ENCODE measurements at places on chromosomes 6 and 20. TPM values are rescaled to one million over a fixed set of nuclear protein-coding genes. Genes with fewer than 3 reads are reported as not detected.

LAMA2 gene
- 103 TPM for total RNA-seq

CD83 gene
- 2.9 TPM for total RNA-seq

TPD52L2 gene
- total RNA-seq = 100 TPM

BNIP5 gene
- not detected for total RNA-seq

GJA1 gene
- 251 TPM for total RNA-seq

WASF1 gene
- 11.7 TPM for total RNA-seq

NCOA7 gene
- 90.3 TPM for total RNA-seq

TRIM10 gene
- not detected for total RNA-seq

DEFB127 gene
- total RNA-seq = not detected

AIF1 gene
- total RNA-seq = not detected

GGTLC1 gene
- not detected for total RNA-seq

PTPRT gene
- not detected for total RNA-seq

JPH2 gene
- under 0.01 TPM for total RNA-seq

ECT2L gene
- total RNA-seq = under 0.01 TPM

ELOVL4 gene
- 6.4 TPM for total RNA-seq

MATN4 gene
- total RNA-seq = not detected

RAET1L gene
- not detected for total RNA-seq

C6orf141 gene
- 5.7 TPM for total RNA-seq

CST1 gene
- not detected for total RNA-seq

PRL gene
- not detected for total RNA-seq

PABPC1L gene
- 7.9 TPM for total RNA-seq

MLN gene
- not detected for total RNA-seq

ZSCAN23 gene
- total RNA-seq = 12.0 TPM

B3GAT2 gene
- total RNA-seq = not detected

SYS1 gene
- total RNA-seq = 29.4 TPM

TOX2 gene
- 5.2 TPM for total RNA-seq

ZBTB9 gene
- 3.8 TPM for total RNA-seq

OLIG3 gene
- 0.74 TPM for total RNA-seq

GMDS gene
- 30.8 TPM for total RNA-seq

SNAI1 gene
- total RNA-seq = 2.7 TPM

SYNDIG1 gene
- total RNA-seq = 1.6 TPM

GABRR2 gene
- total RNA-seq = 0.09 TPM

ZNF165 gene
- total RNA-seq = 0.45 TPM

FLRT3 gene
- total RNA-seq = 0.54 TPM

AKAP12 gene
- total RNA-seq = 196 TPM

MEP1A gene
- not detected for total RNA-seq

C20orf96 gene
- 0.98 TPM for total RNA-seq
